G401 (cell line): ENCODE measurements at places on chromosomes 3 and 15.

DNA sequence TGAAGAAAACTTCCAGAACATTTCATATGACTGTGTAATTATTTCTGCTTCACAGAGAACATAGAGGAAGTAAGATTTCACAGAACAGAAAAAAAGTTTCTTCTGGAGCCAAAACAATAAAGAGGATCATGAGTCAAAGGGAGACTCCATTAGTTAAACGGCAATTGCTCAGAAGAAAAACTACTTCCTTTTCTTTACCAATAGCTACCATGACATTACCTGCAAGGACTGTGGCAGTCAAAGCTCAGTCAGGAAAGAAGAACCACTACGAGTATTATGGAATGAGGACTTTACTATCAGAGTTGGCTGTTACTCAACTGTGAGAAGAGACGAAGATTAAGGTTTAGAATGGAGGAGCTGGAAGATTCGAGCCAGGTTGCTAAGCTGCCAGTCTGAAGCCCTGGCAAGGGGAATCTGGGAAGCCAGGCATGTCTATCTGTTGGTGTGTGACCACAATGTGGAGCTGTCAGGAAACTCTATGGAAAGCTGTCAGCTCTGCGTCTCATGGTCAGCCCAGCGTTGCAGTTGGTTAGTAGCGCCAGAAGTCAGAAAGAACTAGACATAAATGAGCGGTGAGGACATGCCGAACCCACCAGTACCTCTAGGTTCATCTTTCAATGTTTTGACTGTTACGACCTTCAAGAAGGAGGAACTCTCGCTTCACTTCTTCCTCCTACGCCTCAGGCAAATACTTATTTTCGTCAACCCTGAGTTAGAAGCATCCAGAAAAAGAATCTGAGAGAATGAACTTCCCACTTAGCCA lies 604.3 kb downstream of the FGF12 start:
- DNase-seq = no peak

GRCh38 chr3:9400616-9401015 lies 3.2 kb downstream of the SETD5 start:
- DNase-seq = no peak

- no peak for DNase-seq
Observed at GRCh38 chr3:61053781-61054496, 197.3 kb downstream of the FHIT start.

DNA sequence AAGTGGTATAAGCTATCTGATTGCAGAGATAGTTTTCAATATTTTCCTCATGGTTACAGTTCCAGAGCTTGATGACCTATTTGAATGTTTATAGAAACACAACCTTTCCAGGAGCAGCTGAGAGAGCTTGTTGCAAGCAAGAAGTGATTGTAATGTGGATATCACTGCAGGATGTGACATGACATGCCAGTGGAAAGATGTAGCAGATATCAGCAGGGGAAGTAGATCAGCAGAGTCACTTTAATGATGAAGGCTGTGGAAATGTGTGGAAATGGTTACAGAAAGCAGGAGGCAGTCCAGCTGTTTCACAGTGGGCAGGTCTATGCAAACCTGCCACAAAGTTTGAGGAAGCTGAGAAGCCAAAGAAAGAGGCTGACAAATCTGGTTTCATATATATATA lies 21.0 kb downstream of the TMEM158 start:
- DNase-seq = no peak

GRCh38 chr3:71438071-71438685 lies 145.3 kb downstream of the FOXP1 start:
- DNase-seq = no peak

GRCh38 chr15:40029979-40030893 lies 8.7 kb downstream of the SRP14 start:
- peak; percentile 26 for DNase-seq

- DNase-seq = no peak
Observed at GRCh38 chr3:70943886-70944285, 631.4 kb upstream of the MDFIC2 start.

- peak; percentile 79 for DNase-seq
Observed at GRCh38 chr3:49689046-49689907, at the start of the genes MST1 and RNF123. Gene MST1 (minus strand): TSS chr3:49689474. CDS start chr3:49688691, 783 bp downstream. Gene RNF123 (plus strand): TSS chr3:49689557. CDS start chr3:49691166, 1,609 bp downstream.

GRCh38 chr3:155252535-155252934 lies 40.9 kb downstream of the STRIT1 start:
- no peak for DNase-seq

DNA sequence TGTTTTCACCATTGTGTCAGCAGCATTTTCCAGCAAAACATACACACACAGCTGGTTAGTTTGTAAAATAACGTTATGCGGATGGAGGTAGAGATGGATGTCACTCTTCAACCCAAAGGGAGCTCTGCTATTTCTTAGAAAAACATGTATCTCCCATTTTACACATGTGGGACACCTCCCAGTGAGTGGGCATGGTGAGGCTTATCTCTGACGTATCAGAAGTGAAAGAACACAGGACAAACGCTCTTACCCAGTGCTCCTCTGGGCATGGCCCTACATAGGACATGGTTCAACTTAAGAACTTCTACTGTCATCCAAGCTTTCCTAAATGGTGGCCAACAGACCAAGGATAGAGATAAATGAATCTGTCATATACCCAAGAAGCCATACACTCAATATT lies 2.1 kb downstream of the FAM240A start:
- DNase-seq = no peak

DNA sequence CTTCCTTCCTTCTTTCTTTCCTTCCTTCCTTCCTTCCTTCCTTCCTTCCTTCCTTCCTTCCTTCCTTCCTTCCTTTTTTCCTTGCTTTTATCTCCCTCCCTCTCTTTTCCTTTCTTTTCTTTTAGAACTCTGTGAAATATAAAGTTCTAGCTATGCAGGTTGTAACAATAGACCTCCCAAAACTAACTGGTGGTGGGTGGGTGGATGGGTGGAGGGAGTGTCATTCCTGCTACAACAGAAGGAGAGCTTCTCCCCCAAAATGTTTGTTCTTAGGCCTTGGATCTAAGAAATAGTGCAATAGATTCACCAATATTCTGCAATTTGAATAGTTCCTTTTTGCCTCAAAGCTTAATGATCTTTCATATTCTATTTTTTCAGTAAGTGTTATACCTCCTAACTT lies 215.9 kb downstream of the GAP43 start:
- no peak for DNase-seq

DNA sequence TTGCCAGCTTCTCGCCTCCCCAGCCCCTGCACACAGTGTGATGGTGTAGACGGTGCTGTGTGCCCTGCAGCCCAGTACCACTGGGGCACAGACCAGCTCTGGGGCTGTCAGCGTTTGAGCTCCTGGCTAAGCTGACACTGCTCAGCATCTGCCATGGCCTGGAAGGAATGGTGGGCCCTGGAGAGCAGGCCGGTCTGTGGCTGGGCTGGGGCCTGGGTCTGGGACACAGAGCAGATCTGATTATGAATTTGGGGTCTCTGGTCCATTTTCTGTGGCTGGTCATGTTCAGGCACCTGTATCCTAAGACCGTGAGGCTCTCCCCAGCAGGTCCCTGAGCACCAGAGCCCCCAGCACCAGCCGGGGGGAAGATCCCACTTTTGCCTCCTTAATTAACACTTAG lies 34.7 kb downstream of the HCN4 start:
- DNase-seq = no peak

- no peak for DNase-seq
Observed at GRCh38 chr3:170154084-170154483, 27.4 kb downstream of the PHC3 start.

GRCh38 chr3:197041875-197042488 lies 12.4 kb upstream of the MELTF start:
- DNase-seq = no peak

GRCh38 chr3:69197455-69197854 lies 75.1 kb upstream of the LMOD3 start:
- no peak for DNase-seq

- DNase-seq = no peak
Observed at GRCh38 chr3:166304584-166304983, 467.4 kb upstream of the BCHE start.

- DNase-seq = no peak
Observed at GRCh38 chr3:139421040-139421439, 31.6 kb upstream of the COPB2 start.

- no peak for DNase-seq
Observed at GRCh38 chr15:82371656-82372055, 22.4 kb upstream of the GOLGA6L10 start.

DNA sequence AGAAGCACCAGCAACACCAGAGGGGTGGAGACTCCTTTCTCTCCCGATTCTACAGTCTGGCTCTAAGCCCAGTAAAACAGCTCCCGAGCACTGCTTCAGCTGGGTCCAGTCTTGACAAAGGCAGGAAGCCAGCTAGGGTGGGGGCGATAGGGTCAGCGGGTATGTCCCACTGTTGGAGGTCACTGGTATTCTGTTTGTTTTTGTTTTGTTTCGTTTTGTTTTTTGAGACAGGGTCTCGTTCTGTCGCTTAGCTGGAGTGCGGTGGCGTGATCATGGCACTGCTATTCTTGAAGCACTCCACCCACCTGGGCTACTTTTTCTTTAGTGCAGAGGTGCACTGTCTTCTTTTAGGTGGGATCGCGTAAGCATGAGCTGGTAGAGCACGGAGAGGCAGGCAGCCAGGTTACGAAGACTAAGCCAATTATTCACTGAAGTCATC lies 16.3 kb downstream of the GCSAM start:
- no peak for DNase-seq

DNA sequence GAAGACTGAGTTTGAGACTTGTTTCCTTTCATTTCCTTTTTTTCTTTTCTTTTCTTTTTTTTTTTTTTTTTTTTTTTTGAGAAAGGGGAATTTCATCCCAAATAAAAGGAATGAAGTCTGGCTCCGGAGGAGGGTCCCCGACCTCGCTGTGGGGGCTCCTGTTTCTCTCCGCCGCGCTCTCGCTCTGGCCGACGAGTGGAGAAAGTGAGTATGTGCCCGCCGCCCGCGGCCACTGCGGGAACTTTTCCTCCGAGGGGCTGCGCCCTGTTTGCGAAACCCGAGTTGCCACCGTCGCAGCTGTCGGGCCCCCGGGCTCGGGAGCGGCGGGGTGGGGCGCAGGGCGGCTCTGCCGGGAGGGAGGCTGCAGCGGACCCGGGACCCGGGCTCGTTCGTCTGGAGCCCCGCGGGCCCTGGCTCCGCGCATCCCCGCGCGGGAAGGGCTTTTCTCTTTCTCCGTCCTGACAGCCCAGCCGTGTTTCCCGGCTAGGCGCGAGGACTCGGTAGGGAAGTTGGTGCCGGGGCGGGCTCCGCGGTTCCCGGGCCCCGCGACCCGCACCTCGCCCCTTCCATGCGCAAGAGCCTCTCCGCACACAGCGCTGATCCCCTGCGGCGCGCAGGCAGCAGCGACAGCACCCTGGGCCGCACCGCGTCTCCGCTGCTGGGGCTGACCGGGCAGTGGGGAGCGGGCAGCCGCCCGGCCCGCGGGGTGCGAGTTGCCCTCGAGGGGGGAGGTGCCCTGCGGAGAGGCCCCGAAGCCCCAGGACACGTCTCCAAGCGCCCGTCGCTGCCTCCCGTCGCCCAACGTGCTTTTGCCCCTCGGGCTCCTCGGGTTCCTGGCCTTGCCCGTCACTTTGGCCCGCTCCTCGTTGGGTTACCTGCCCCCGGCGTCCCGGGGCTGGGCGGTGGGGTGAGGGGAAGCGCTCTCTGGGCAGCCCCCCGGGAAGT lies 1.4 kb downstream of the IGF1R start:
- DNase-seq = no peak

- no peak for DNase-seq
Observed at GRCh38 chr3:197782230-197782629, 8.8 kb upstream of the LRCH3 start.

- no peak for DNase-seq
Observed at GRCh38 chr3:194852831-194853508, 167.3 kb downstream of the FAM43A start.

DNA sequence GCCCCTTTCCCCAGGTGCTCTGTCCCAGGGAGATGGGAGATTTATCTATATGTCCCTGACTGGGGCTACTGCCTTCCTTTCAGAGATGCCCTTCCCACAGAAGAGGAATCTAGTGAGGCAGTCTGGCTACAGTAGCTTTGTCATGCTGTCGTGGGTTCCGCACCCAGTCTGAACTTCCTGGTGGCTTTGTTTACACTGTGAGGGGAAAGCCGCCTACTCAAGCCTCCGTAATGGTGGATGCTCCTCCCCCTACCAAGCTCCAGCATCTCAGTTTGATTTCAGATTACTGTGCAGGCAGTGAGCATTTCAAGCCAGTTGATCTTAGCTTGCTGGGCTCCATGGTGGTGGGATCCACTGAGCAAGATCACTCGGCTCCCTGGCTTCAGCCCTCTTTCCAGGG lies 35.4 kb upstream of the SLC7A14 start:
- DNase-seq = no peak

DNA sequence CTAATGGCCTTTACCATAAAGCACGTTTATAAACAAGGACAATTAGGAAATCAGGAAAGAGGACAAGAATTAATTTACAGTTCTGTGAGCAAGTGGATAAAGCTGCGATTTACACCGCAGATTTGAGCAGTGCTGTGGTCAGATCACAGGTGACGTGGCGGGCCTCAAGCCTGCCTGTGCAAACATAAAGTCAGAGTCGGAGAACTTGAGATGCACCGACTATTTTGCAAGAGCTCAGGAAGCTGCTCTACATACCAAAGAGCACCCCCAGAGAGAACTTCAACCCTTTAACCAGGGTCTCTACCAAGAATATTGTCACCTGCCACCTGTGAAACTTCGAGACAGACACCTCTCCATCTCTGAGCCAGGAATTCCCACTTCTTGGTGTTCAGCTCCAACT lies 35.7 kb downstream of the MECOM start:
- DNase-seq = no peak

GRCh38 chr3:54122324-54123002 lies at the start of gene CACNA2D3:
Gene CACNA2D3 (plus strand): TSS chr3:54122552.
- DNase-seq = peak; percentile 41

- no peak for DNase-seq
Observed at GRCh38 chr15:93035953-93036810, 52.8 kb downstream of the RGMA start.

- no peak for DNase-seq
Observed at GRCh38 chr15:69869881-69870505, 227.7 kb downstream of the TLE3 start.

GRCh38 chr15:38750786-38751185 lies 186.2 kb upstream of the RASGRP1 start:
- no peak for DNase-seq

GRCh38 chr3:106610362-106610959 lies 741.6 kb upstream of the CBLB start:
- no peak for DNase-seq

DNA sequence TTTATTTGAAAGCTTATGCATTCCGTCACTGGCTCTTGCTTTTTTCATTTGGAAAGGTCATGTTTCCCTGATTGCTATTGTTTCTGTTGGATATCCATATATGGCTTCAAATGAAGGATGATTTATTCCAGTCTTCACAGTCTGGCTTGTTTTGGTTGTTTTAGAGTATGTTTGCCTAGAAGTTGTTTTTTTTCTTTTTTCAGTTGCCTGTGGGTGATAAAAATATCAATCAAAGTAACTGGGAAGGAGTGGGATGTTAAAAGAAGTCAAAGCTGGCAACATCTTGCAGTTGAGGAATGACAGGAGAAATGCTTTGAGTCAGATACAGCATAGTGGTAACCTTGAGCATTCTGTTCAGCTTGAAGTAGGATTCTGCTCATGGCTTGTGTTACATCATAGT lies 610.5 kb downstream of the PLOD2 start:
- DNase-seq = no peak

GRCh38 chr3:123072564-123072963 lies 5.7 kb downstream of the PDIA5 start:
- DNase-seq = no peak

- DNase-seq = peak; percentile 24
Observed at GRCh38 chr3:160400030-160400701, 716 bp downstream of the SMC4 start.
